Activated effector memory CD4-positive, alpha-beta T cell treated with Interleukin-2 at 50 U/mL for 16 hours (primary cell): ENCODE measurements at places on chromosomes 1 and 21.

DNA sequence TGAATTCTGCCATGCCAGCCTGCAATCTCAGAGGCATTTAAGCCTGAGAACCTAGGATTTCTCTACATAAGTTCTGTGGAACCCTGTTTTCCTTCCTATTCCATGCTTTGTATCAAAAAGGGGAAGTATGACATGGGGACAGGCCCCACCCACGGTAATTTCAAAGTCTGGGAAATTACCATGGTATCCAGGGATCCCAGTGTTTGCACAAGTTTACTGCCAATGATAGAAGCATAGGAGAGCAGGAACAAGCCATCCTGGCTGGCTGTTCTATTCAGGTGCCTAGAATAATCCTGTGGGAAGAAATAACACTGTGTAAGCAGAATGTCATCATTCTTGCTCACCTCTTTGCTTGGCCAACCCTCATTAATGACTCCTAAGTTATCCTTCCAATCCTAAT is 53.8 kb upstream of the ATP1B1 start:
- no peak for DNase-seq

DNA sequence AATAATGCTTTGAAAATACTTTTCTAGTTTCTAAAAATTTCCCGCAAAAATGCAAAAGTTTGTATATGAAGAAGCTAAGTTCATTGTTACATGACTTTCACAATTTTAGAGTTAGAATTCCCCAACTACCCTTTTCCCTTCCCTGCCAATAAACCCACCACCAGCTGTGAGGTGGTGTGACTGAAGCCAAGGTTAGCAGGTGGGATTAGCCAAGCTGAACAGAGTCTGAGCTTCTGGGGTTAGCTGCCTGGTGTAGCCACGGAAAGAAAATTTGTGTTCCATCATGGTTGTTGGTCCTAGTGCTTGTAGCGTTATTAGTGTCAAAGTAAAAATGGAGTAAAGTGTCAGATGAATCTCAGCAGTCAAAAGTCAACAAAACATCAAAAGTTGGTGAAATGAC is 110.9 kb downstream of the ASTN1 start:
- no peak for DNase-seq

DNA sequence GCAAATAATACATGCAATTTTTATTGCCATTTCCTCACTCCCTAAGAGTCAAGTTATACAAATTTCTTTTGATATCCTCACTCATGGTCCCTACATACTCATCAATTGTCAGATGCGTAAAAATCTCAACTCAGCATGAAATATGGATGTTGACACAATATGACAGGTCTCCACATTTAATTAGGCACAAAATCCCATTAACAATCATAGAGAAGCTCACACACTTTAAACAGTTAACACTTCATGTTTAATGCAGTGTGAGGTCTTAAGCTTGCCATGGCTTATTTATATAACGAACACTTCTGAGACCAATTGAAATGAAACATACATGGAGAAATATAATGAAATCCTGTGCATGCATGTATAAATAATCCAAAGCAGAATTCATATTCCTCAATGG is 58.6 kb downstream of the GREM2 start:
- no peak for DNase-seq

DNA sequence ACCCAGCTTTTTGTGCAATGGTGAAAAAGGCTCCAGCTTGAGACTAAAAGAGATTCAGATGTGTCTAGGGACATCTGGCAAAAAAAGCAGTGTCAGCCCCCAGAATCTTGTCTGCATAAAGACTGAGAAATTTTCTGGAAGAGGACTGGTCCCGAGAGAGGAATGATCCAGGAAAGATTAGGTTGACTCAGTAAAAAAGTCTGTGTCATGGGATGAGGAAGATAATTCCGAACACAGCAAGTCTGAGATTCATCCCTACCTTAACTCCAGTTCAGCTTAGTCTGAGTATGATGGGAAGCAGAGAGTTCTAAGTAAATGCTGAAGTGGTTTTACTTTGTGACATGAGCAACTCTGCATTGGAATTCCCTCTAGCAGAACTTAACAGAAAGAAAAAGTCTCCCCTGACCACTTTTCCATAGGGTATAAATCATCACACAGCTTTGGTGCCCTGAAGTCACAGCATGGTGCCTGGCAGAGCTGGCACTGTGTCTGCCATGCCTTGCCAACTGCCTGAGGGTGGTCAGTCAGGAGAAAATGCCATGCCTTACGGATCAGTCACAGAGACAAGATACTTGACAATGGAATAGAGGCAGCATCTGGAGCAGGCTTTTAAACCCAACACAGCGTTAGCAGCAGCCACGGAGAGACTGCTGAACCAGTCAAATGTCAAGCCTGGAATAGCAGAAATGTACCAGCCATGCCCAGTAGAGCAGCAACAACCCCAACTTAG is 153.4 kb downstream of the ZC3H11B start:
- no peak for DNase-seq

GRCh38 chr21:24903994-24904635 is 703.2 kb downstream of the MRPL39 start:
- no peak for DNase-seq

- DNase-seq: no peak
Observed at GRCh38 chr1:118973531-118974137, 14.5 kb downstream of the TBX15 start.

DNA sequence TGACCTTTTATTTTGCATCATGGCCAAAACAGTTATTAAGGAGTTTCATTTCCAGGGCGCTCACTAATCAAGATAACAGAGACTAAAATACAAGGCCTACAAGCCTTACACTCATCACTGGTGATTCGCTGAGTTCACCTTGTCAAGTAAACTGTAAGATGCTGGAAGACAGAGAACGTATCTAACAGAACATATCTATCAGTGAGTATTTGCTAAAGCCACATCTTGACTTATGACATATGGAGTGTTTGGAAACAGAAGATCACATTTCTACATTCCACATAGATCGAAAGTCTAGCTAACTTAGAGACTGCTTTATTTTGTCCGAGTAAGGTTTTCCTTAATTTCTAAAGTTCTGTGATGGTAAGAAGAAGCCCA is 506.5 kb downstream of the SMYD3 start:
- no peak for DNase-seq

DNA sequence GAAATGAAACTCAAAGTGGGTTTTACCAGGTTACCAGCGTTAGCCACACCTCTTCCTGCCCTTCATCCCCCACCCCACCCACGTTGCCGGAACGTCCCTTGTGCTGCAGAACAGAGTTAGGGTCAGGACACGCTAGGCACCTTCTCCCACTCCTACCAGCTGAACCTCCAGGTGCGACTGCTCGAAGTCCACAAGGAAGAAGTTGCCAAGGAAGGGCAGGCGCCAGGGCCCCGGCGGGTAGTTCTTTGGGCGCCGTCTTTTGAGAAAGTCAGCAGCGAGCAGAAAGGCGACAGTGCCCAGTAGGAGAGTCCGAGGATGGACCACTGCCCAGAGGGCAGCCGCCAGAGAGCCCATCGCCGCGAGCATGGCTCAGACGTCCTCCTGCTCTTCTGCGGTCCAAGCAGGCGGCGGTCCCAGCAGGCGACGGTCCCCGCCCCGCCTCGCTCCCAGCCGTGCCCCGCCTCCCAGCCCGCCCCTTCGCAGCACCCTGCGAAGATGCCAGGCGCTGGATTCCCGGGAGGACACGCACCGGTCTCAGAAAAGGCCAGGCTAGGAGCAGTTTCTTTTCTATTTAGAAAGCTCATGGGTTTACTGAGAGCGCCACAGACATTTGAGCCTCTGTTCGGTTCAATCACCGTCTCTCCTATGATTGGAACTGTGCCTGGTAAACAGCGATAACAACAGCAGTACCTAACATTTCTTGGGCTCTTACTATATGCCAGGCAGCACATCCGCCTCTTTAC is at the start of gene CYP2J2:
TSS of gene CYP2J2 (minus strand) at position 393 of the 743 bp plus-strand sequence. CDS start at position 366, 27 bp downstream.
- DNase-seq: peak; percentile 20

DNA sequence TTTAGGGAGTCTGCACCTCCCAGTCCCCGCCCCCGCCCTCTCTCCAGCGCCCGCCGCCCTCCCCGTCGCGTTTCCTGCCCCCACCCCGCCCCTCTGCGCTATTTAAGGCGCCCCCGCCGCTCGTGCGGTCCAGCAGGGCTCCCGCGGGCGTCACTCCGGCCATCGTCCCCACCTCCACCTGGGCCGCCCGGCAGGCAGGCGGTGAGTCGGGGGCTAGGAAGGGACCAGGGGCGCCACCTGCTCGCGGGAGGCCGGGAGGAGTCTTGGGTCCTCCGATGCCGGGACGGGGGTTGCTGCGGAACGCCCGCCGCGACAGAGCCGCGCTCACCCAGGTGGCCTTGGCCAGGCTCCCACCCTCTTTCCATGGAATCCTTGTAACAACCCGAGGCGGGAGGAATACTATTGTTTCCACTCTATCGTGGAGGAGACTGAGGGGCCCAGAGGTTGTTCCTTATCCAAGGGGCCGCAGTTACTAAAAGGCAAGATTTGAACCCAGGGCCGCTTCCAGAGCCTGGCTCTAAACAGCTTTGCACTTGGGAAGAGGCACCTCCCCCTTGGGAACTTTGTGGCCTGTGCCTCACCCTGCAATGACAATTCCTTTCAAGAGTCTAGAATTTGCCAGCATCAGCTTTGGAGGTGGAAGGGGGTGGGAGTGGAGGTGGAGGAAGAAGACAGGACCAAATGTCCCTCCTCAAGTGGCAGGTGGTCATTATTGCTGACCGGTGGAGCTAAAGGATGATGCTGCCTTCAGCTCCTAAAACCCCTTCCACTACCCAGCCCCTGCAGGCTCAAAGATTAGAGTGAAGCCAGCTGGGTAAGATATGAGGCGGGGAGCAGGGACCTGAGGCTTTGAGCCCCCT is at the start of gene GJA4:
TSS of gene GJA4 (plus strand) at position 132 of the 860 bp plus-strand sequence. CDS start 1,215 bp downstream, outside the sequence.
- no peak for DNase-seq

- no peak for DNase-seq
Observed at GRCh38 chr21:26119906-26120305, 50.7 kb downstream of the APP start.

DNA sequence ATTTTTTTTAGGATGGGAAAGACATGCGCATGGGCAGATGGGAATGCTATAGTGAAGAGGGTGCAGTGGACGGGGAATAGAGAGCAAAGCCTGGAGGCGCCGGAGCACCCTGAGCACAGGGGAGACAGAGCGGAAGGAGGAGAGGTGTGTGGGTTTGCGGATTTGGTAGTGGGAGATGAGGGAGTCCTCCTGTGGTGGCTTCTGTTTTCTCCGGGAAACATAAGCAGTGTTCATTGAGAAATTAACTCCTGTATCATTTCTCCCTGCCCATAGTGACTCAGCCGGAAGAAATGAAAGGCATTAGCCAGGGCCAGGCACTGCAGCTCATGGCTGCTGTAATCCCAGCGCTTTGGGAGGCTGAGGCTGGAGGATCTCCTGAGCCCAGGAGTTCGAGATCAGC is 4.7 kb upstream of the PTPRF start:
- DNase-seq: no peak

DNA sequence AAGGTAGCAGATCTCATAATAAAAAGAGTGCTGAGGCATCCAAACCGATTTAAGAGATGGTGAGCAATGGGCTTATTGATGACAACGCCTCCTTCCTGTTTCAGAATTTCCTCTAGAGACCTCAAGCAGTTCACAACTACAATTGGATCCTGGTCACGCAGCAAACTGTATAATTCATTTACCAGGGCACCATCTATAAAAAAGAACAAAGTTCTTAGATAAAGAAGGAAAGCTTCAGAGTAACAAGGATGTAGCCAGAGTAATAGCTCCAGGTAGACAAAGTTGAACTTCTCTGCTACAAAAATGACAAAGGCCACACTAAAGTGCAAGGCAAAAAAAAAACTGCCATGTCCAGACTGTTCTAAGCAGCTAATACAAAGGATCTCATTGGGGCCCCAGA is 3.4 kb downstream of the AP4B1 start:
- DNase-seq: no peak

GRCh38 chr1:94708811-94709210 is 111.3 kb upstream of the SLC44A3 start:
- no peak for DNase-seq

- no peak for DNase-seq
Observed at GRCh38 chr1:209777587-209777986, 6.8 kb downstream of the C1orf74 start.

- no peak for DNase-seq
Observed at GRCh38 chr1:245901565-245901964, 605.5 kb downstream of the SMYD3 start.

- DNase-seq: no peak
Observed at GRCh38 chr1:186212568-186213224, 162.4 kb downstream of the TPR start.

DNA sequence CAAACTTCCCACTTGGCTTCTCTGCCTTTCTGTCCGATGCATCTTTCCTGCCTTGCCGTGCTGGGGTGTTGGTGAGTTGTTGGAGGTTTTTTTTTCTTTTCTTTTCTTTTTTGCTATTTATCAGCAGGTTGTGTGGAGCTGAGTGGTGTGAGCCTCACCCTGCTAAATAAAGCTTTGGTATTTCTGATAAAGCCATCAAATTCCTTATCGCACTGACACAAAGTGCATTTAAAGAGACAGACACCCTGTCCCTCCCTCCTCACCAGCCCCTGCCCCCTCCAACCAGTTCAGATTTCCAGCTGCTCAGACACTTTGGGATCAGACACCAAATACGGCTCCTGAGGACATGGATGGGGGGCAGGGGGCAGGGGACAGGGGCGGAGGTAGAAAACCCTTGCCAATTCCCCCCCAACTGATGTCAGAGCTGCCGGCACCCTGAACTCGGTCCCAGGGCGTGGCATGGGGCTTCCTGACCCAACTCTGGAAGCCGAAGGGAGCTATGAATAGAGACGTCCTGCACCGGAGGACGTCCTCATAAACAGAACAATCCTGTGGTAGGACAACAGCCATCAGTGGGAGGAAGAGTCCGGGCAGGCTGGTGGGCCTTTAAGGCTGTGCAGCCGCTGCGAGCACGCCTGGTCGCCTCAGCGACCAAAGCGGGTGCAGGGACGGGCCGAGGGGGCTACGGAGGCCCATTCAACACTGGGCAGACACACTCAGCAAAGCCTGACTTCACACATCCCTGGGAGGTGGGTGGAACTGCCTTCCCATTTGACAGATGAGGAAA is 79.0 kb downstream of the CASZ1 start:
- no peak for DNase-seq
